NCI-H2227 treated with DMSO at 0.1 percent for 48 hours (cell line): ENCODE measurements at places on chromosomes 3 and 15.

GRCh38 chr3:42094128-42094527 is 3.0 kb downstream of the TRAK1 start:
- DNase-seq = no peak

DNA sequence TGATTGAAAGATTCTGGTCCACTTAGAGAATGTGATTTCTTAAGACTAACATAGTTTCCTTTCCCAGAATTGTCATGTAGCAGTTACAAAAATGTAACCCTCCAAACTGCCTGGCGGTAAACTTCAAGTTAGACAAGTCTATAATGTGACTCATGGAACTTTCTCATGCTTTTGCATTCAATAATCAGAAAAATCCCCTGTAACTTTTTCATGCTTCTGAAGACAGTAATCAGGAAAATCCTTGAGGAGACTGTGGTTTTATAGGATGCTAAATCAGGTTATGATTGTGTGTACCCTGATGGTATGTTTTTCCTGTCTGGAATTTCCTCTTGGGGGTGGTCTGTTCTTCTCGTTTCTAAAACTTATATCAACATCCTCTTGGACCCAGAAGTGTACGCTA is 74.0 kb upstream of the RARB start:
- no peak for DNase-seq

GRCh38 chr3:139897759-139898158 is 37.2 kb upstream of the CLSTN2 start:
- no peak for DNase-seq

- DNase-seq = no peak
These were observed 32.7 kb downstream of the ZNF385D start for GRCh38 chr3:21718161-21718765.

DNA sequence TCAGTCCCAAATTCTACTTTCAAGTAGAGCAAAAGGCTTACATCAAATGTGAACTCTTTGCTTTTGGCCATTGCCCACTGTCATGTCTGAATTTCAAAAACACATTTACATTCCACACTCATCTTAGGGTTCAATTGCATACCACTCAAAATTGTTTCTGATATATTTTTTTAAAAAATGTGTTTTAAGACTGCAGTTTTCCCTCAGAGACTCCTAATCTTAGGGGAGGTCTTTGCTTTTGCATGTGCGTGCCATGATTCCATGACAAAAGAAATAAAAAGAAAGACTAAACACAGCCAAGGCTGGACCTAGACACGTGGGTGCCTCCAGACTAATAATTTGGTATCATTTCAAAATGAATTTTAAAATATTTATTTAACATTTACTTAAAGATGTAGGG is 396.8 kb upstream of the RASGRP1 start:
- DNase-seq = no peak
